Panc1 (cell line): ENCODE measurements at places on chromosomes 6 and 20.

GRCh38 chr20:21322083-21322710 lies 19.1 kb downstream of the XRN2 start:
- no peak for DNase-seq

GRCh38 chr6:3147914-3148757 lies 9.2 kb downstream of the TUBB2A start:
- no peak for DNase-seq

- DNase-seq = no peak
These were observed 566.6 kb upstream of the CITED2 start for GRCh38 chr6:139940741-139941729.

- no peak for DNase-seq
These were observed 10.2 kb downstream of the ELMO2 start for GRCh38 chr20:46396052-46396740.

- no peak for DNase-seq
These were observed 259.4 kb downstream of the GJA1 start for GRCh38 chr6:121694801-121695251.

- DNase-seq = no peak
These were observed 77.0 kb downstream of the MMS22L start for GRCh38 chr6:97205966-97206365.

DNA sequence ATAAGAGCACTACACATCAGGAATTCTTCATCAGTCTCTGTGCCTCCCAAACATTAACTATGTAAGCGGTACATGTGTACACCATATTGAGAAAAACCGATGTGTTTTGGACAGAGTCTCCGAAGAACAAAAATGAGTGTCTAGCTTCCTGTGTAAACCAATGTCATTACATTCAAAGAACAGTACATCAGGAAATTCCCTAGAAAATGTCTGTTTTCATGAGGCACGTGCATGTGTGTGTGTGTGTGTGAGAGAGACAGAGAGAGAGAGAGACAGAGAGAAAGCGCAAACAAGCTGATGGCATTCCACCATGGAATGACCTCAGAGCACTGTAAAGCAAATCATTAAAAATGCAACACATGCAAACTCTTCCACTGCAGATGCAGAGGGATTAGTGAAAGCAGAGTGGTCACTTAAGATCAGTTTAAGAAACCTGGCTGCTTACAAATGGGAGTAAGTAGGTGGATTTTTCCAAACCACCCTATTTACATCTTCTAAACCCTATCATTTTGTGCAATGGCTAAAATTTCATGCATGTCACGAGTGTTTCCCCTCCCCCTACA lies 133.9 kb downstream of the HIVEP2 start:
- DNase-seq = no peak

DNA sequence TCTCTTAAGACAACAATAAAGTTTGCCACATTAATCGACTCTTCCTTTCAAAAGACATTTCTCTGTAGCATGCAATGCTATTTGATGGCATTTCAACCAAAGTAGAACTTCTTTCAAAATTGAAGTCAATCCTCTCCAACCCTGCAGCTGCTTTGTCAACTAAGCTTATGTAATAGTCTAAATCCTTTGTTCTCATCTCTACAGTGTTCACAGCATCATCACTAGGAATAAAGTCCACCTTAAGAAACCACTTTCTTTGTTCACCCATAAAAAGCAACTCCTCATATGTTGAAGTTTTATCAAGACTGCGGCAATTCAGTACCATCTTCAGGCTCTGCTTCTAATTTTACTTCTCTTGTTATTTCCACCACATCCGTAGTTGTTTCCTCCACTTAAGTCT lies 11.5 kb upstream of the BLOC1S5 start:
- no peak for DNase-seq

- no peak for DNase-seq
These were observed 116.5 kb downstream of the SOBP start for GRCh38 chr6:107606407-107606806.

GRCh38 chr20:37336369-37337207 lies 9.4 kb upstream of the SRC start:
- no peak for DNase-seq

DNA sequence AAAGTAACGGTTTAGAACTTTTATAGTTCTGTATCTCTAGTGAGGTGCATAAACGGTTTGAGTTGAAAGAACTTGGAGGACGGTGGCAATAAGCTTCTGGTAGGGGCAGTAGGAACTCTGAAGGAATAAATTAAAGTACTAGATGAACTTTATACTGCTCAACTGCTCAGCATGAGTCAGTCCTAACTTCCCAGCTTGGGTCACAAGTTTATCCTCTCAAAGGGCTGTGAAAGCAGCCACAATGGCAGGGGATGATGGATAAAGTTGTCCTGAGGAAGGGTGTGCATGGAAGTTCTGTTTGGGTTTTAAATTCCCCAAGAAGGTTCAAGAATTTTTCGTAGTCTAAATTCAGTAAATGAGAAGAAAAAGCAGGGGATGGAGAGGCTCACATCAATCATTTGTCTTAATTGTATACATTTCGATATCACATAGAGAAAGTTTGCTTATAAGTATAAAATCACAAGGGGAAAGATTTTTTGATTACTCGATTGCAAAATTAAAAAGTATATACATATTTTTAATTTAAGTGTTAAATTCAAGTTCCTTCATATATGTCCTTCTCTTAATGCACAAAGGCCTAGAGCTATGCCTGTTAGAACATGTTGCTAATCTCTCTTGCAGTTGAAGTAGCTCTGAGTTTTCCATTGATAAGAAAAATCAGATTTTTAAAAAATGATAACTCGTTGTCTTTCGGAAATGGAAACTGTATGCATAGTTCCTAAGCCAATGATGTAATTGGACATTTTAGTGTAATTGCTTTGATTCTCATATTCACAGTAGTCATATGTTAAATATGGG lies 55.3 kb upstream of the JAG1 start:
- no peak for DNase-seq

GRCh38 chr6:356828-357251 lies 34.7 kb upstream of the IRF4 start:
- no peak for DNase-seq

- DNase-seq = no peak
These were observed 207.4 kb downstream of the DLL1 start for GRCh38 chr6:170083236-170084051.
